ENCODE measurements at places on chromosomes 12 and 14. TPM values are rescaled to one million over a fixed set of nuclear protein-coding genes. Genes with fewer than 3 reads are reported as not detected.
A peak's percentile ranks its signal among the peaks of the same experiment; 100 is the strongest.

Gene TDRD9
- not detected for total RNA-seq

Gene RAN
- total RNA-seq: 1,370 TPM

Gene PIWIL1
- not detected for total RNA-seq

Gene WSCD2
- total RNA-seq: 6.6 TPM

DNA sequence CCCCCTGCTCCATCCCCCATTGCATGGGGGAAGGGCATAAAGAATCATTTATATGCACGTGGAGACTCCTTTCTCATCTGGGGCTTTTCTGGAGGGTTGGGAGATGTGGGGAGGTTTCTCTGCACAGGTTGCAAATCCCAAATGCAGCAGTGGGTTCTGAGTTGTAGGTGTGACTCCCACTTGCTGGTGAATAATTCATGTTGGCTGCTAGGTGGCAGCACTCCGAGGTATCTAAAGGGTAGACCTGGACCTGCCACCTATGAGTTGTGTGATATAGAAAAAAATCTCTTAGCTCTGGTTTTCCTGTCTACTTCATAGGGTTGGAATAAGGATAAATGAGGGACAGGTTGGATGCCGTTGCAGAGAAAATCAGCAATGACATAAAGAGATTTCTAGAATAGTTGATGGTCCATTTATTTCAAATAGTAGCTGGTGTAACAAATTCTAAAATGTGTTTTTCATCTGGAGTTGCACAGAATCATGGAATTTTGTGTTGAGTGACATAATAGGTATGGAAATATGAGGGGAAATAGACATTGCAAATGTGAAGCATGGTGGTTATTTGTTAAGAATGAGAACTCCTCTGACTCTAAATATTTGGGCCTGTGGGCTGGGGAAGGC is 4.6 kb downstream of the MARCHF9 start:
- H3K27me3 ChIP-seq: peaks cover 54% of the 10 kb centered on the region
- no peak for DNase-seq
- H3K4me1 ChIP-seq: peaks cover 9% of the 10 kb centered on the region
- no peak overlapping the region for H3K4me3 ChIP-seq
- H3K27ac ChIP-seq: no peak overlapping the region

DNA sequence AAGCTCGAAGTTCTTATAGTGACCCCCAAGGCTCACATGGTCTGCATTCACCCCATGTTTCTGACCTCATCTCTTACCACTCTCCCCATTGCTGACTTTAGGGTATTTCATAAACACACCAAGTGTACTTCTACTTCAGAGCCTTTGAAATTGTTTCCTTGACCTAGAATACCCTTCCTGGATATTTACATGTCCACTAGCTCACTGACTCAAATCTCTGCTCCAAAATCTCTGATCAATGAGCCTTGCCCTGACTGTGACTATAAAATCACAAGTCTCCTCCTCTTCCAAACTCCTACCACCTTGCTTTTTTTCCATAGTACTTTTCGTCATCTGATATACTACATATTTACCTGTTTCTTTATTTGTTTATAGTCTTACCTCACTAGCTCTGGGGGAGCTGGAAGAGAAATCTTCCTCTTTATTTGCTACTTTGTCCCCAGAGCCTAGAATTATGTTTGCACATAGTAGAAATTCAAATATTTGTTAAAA is 105.1 kb downstream of the RMST start:
- no peak overlapping the region for H3K4me3 ChIP-seq
- H3K27me3 ChIP-seq: no peaks in the 10 kb centered on the region
- H3K4me1 ChIP-seq: peaks cover 16% of the 10 kb centered on the region
- DNase-seq: no peak
- no peak overlapping the region for H3K27ac ChIP-seq
- H3K36me3 ChIP-seq: peaks cover 15% of the 10 kb centered on the region

- DNase-seq: no peak
- no peak overlapping the region for H3K27ac ChIP-seq
- H3K27me3 ChIP-seq: no peaks in the 10 kb centered on the region
- H3K4me1 ChIP-seq: no peaks in the 10 kb centered on the region
- no peak overlapping the region for H3K4me3 ChIP-seq
Observed at GRCh38 chr12:93183940-93184671, 193.6 kb upstream of the NUDT4 start.

DNA sequence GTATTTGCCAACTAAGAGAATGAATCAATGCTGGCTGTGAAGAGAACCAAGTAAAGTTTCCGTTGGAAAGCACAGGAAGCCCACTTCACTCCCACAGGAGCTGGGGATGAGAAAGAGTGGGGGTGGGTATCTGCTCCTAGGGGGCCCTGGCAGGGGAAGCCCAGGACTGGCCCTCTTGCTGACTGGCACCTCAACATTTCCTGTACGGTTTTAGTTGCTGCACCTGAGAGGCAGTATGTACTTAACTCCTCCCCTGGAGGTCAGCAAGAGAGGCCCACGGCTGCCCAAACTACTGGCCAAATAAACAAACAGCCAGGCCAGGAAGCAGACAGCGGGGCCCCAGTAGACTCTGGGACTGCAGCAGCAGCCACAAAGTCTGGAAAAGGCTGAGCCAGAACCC is 33.8 kb upstream of the VWF start:
- H3K4me1 ChIP-seq: no peaks in the 10 kb centered on the region
- H3K4me3 ChIP-seq: no peak overlapping the region
- no peaks in the 10 kb centered on the region for H3K27me3 ChIP-seq
- H3K27ac ChIP-seq: no peak overlapping the region
- DNase-seq: no peak
- H3K36me3 ChIP-seq: no peaks in the 10 kb centered on the region

DNA sequence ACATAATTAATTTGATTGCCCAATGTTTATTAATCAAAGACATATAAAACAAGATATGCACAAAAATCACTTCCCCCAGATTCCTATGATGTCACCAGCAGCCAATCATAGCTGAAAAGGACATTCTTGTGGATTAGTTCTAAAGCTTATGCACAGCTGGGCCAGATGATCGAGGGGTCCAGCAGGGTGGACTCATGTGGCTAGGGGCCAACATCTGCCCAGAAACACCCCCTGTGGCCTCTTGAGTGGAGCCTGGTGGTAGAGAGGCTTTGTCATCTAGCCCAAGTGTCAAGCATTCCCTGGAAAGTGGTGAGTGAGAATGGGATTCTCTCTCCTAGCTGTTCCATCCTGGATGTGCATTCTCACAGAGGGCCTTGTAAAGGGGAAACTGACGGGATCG is 590.0 kb downstream of the BCL11B start:
- H3K4me3 ChIP-seq: no peak overlapping the region
- no peaks in the 10 kb centered on the region for H3K36me3 ChIP-seq
- no peaks in the 10 kb centered on the region for H3K4me1 ChIP-seq
- DNase-seq: no peak
- H3K27ac ChIP-seq: no peak overlapping the region

DNA sequence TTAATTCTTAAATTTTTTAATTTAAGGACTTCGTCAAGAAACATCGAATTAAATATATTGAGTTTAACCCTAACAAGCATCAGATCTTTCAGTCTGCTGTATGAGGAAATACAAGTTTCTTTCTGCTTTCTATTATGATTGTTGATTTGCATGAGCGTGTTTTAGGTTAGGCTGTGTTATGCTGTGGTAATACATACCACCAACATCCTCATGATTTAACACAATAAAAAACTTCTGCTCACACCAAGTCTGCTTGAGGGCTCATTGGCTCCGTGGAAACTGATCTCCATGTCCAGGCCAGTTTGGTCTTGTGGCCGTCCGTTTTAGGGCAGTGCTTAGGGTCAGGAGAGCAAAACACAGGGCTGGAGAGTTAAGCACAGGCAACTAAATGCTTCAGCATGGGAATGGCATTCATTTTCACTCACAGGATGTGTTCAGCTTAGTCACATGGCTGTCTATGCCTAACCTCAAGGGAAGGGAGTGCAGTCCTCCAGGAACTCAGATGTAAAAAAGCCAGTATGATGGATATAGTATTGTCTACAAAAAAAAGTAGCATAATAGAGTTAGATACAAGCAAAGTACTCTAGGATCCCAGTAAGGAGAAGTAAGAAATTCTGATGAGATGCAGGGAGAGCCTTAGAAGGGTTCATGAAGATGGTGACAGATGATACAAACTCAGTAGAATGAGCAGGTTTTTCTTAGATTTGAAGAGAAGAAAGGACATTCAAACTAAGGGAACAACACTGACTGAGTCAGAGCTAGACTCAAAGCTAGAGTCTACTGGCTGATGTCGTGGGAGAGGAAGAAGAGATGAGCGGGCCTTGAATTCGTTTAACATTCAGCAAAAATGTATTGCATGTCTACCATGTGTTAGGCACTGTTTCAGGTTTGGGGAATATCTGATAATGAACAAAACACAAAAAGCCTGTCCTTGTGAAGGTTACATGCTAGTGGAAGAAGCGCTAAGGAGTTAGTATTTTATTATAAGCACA is 16.3 kb downstream of the MARK3 start:
- no peaks in the 10 kb centered on the region for H3K27me3 ChIP-seq
- H3K27ac ChIP-seq: peak overlapping the region; percentile 67
- H3K36me3 ChIP-seq: no peaks in the 10 kb centered on the region
- H3K4me1 ChIP-seq: peaks cover 31% of the 10 kb centered on the region
- DNase-seq: peak; percentile 32

GRCh38 chr12:62279961-62280360 is 19.8 kb downstream of the USP15 start:
- H3K36me3 ChIP-seq: no peaks in the 10 kb centered on the region
- H3K4me3 ChIP-seq: no peak overlapping the region
- H3K27me3 ChIP-seq: no peaks in the 10 kb centered on the region
- no peaks in the 10 kb centered on the region for H3K4me1 ChIP-seq

- H3K27me3 ChIP-seq: no peaks in the 10 kb centered on the region
- no peak overlapping the region for H3K4me3 ChIP-seq
- no peak for DNase-seq
- no peaks in the 10 kb centered on the region for H3K4me1 ChIP-seq
Observed at GRCh38 chr12:101720118-101720517, 19.1 kb downstream of the SYCP3 start.

Data from neural progenitor cell (in vitro differentiated cells).